ENCODE measurements at places on chromosomes 12 and 14. TPM values are rescaled to one million over a fixed set of nuclear protein-coding genes. Genes with fewer than 3 reads are reported as not detected.

- no peak for DNase-seq
Measured at GRCh38 chr12:77328326-77328725, 263.0 kb upstream of the E2F7 start.

DNA sequence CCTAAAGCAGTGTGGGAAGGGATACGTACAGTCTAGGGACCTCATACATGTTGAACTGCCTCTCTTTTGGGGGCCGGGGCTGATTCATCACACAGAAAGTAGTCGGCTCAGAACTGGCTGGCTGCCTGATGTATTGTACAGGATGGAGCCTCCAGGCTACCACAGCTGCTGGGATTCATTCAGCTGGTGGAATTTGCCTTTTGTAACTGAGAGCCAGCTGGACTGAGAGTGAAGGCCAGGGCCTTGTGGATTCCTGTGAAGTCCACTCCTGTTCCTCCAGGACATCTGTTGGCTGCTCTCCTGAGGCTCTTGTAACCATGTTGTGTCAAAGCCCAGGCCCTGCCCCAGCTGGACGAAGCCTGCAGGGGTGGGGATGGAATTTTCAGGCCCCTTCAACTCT is 116.3 kb upstream of the PRICKLE1 start:
- DNase-seq = no peak

- no peak for DNase-seq
Measured at GRCh38 chr14:99468081-99468480, 12.6 kb downstream of the SETD3 start.

DNA sequence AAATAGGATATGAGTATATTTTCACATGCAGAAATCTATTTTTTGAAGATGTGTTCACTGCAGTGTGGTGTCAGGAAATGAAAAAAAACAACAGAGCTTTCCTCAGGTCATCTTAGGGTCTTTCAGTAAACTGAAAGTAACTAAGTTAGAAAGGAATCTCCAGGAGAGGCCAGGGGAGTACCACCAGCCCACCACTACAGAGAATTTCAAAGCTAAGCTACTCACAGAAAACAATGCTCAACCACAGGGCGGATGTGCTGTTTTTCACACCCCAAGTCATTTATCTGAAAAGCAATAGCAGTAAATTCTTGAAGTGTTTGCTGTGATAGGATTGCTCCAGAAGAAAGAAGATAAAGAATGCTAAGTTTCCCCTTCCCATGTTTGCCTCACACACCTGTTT is 79.0 kb downstream of the IFNG start:
- DNase-seq = no peak

GRCh38 chr12:68939505-68939904 is 6.5 kb upstream of the CPM start:
- no peak for DNase-seq

The PRKAG1 gene
- total RNA-seq = 74.4 TPM

The STXBP6 gene
- total RNA-seq = not detected

DNA sequence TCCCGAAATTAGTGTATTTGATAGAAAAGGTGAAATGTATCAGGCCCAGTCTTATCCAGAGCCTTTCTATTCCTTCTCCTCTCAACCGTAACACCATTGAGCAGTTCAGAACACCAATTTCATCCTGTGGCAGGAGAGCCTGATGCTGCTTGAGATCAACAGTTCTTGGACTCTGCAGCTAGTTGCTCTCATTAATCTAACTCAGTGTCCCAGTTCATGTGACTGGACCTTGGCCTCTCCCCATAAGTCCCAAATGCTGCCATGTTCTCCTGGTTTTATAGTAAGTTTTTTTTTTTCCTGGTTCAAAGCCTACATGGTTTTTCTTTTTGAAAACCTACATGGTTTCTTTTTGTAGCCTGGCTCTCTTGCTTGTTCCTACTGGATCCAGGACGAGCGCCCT is 293.9 kb downstream of the ITPR2 start:
- DNase-seq = no peak

- no peak for DNase-seq
Measured at GRCh38 chr14:89419973-89420482, 3.0 kb upstream of the FOXN3 start.

The NFE2 gene
- not detected for total RNA-seq

DNA sequence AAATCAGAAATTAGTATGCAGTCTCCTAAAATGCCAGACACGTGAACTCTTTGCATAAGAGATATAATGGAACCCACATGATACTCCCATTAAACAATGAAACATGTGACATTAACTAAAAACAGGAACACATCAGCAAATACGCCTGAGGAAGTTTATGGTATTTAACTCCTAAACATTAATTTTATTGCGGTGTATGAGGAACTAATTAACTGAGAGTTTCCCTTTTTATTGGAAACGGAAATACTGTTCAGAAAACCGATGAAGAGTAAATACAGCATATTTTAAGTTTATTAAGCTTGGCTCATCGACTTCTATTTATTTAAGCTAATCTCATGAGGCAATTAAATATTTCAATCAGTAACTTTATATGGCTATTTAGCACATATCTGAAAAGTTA is 290.3 kb downstream of the SOX5 start:
- DNase-seq = no peak

The KRT2 gene
- 2.3 TPM for total RNA-seq

DNA sequence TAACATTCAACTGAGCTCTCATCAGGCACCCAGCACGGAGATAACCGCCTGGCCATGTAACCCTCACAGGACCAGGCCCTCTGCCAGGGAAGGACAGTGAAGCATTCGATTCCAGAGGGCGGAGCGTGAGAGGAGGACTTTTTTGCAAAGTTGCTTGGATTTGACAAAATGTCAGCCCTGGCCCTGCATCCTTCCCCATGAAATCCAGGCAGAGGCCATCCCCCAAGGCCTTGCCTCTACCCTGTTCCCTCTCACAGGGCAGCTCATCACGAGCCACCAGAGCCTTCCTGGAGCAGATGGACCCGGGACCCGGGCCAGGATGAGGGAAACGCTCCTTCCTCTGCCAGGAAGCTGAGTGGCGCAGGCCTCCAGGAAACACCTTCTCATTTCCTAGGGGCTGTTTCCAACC is 17.0 kb downstream of the CAMKK2 start:
- DNase-seq = no peak

The CD163L1 gene
- total RNA-seq = 1.5 TPM

DNA sequence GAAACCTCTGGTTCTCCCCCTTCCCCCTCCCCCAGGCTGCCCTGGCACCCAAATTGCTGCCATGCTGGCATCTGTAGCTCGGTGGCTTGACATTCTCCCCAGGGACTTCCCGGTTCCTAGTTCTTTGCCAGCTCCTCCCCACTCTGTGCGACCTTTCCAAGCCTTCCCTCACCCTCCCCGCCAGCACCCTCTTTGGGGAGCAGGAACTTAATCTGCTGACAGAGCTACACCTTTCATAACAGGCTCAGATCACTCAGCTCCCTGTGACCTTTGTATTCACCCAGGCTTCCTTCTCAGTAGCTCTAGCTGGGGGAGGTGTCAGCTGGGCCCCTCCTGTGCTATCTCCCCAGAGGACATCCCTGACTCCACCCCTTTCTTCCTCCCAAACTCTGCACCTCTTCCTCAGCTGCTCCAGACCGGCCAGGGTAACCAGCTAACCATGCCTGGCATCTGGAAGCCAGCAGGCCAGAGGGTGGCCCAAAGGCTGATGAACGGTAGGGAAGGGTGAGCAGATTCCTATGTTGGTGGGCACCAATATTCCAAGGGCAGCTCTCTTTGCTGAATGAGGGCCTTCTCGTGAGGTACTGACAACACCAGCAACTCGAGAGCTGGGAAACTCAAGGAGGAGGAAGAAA is 1.8 kb upstream of the COX14 start:
- DNase-seq = no peak

The JPH4 gene
- not detected for total RNA-seq

DNA sequence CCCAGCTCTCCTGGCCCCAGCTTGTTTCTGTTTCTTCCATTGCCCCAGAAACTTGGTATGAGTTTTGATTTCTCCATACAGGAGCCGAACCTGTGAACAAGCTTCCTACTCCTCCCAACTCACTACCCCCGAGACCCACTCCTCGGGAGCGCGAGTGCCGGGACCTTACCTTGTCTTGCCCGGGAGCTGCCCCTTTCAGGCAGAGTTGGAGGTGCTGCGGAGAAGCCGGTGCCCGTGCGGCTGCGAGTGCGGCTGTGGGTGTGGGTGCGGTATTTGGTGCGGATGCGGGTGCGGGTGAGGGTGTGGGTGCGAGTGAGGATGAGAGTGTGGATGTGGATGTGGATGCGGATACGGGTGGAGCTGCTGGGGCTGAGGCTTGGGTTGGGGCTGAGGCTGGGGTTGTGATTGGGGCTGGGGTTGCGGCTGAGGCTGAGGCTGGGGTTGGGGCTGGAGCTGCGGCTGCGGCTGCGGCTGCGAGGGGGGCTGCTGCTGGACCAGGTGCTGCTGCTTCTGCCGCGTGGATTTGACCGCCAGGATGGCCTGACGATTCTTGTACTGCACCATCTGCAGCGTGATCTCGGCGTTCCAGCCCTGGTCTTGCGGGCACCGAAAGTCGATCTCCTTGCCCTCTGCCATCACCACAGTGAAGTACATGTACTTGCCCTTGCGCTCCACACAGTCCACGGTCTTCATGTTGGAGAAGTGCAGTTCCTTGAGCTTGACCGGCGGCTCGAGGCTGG is 1.1 kb downstream of the PHLDA1 start:
- DNase-seq = peak; percentile 18

The P2RX2 gene
- not detected for total RNA-seq

DNA sequence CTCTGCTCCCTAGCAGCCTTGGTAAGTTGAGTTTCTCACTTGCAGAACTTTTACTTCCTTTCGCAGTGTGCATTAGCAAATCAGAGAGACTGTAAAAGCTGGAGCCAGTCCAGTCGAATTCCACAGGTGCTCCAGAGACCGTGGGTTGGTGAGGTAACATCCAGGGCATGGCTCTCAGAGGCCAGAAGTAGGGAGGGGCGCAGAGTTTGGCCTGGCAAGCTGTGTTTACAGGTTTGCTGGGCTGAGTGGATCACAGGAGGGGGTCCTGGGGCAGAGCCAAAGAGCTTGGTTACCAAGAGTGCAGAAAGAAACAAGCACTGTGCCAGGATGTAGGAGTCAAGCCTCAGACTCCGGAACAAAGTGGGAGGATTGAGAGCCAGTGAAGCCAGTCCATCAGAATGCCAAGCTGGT is 10.2 kb upstream of the BHLHE41 start:
- DNase-seq = no peak

- no peak for DNase-seq
Measured at GRCh38 chr12:9372202-9372601, 164.0 kb upstream of the PZP start.

GRCh38 chr12:66241061-66242043 is 52.3 kb downstream of the IRAK3 start:
- DNase-seq = no peak

DNA sequence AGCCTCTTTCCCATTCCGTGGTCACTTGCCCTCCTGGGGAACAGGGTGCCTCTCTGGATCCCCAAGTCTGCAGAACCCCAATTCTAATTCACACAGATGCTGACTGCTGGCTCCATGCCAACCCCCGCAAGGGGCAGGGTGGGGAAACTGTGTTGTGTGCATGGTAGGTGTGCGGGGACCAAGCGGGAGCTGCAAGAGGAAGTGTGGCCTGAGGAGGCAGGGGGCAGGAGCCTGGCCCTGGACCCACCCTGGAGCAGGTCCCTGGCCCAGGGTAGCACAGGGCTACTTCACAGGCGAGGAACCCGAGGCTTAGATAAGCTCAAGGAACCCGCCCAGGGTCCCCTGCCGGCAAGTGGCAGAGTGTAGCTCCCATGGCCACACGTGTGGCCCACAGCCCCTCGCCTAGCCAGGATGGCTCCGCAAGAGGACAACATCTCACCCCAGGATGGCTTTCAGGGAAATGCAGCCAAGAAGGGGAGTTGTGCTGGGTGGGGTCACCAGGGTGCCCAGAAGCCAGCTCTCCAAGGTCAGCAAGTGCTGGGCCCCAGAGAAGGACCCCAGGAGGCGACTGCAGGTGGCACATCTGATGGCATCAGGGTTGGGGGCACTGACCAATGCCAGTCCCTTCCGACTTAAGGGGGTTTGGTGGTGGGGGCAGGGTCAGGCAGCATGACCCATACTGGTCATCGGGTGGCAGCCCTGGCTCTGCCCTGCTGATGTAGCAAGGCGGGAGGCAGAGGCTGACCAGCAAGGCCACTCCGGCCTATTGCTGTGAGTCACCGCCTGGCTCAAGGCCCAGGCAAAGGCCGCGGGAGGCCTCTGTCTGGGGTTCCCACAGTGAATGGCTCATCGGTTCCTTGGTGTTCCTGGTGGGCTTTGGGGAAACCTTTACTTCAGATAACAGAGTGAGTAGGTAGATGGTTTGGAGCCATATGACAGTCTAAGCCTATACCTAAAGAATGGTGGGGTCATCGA is 37.3 kb upstream of the EML1 start:
- no peak for DNase-seq

GRCh38 chr12:12452326-12452902 is 95.5 kb downstream of the BORCS5 start:
- DNase-seq = no peak

The PPM1H gene
- total RNA-seq = 0.34 TPM

GRCh38 chr12:114656906-114657596 is 26.9 kb downstream of the TBX3 start:
- DNase-seq = no peak

GRCh38 chr14:102565331-102565887 is 27.0 kb upstream of the RCOR1 start:
- no peak for DNase-seq

The CHD8 gene
- total RNA-seq = 135 TPM

DNA sequence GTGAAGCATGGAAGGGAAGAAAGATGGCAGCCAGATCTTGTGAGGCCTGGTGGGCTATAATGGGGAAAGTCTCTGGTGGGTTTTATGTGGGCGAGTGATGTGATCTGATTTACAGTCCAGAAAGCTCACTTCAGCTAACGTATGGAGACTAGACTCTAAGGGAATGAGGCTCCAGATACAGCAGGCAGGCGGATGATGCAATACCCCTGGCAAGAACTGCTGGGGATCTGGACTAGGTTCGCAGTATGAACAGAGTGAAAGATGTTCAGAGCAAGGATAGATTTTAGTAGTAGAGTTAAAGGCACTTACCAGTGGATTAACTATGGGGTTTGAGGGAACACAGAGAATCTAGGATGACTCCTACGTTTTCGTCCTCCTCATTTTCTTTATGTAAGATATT is 253.1 kb downstream of the ANO2 start:
- no peak for DNase-seq

- DNase-seq = no peak
Measured at GRCh38 chr14:95043732-95044462, 113.4 kb downstream of the DICER1 start.

GRCh38 chr12:106883426-106883825 is 72.3 kb upstream of the TMEM263 start:
- no peak for DNase-seq

GRCh38 chr12:49515266-49515665 is 23.6 kb upstream of the KCNH3 start:
- DNase-seq = no peak

DNA sequence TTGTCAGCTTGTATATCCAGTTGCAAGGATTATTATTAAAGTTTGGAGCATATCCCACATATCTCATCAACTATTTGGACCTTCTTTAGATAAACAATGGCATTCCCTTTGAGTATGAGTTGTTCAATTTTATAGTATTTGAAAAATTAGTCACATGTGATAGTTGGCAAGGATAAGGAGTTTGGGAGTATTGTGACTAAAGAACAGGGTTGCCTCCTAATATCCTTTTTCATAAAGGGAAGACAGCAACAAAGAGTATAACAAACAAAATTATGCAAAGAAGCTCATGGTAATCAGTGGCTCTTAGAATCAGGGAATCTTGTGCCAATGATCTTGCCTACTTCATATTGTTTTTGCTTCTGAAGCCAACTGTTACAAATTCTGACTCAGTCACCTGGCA is 31.2 kb upstream of the KCNH5 start:
- DNase-seq = no peak

The TAC3 gene
- total RNA-seq = 0.67 TPM

GRCh38 chr12:75812271-75813018 is 219.1 kb downstream of the PHLDA1 start:
- DNase-seq = no peak

- no peak for DNase-seq
Measured at GRCh38 chr12:88063375-88063774, 34.2 kb upstream of the C12orf50 start.

The IRAK4 gene
- 50.1 TPM for total RNA-seq

Data from naive thymus-derived CD4-positive, alpha-beta T cell (primary cell).